ENCODE measurements at places on chromosomes 6 and 20.

GRCh38 chr20:58268936-58269619 is 40.4 kb upstream of the RAB22A start:
- no peak for DNase-seq

GRCh38 chr6:36598326-36598725 is 4.2 kb downstream of the SRSF3 start:
- DNase-seq = no peak

GRCh38 chr6:21164768-21165326 is 428.7 kb upstream of the SOX4 start:
- no peak for DNase-seq

- no peak for DNase-seq
Observed at GRCh38 chr6:79895382-79896074, 51.8 kb downstream of the ELOVL4 start.

GRCh38 chr20:41137614-41138474 is 501 bp downstream of the PLCG1 start:
- no peak for DNase-seq

DNA sequence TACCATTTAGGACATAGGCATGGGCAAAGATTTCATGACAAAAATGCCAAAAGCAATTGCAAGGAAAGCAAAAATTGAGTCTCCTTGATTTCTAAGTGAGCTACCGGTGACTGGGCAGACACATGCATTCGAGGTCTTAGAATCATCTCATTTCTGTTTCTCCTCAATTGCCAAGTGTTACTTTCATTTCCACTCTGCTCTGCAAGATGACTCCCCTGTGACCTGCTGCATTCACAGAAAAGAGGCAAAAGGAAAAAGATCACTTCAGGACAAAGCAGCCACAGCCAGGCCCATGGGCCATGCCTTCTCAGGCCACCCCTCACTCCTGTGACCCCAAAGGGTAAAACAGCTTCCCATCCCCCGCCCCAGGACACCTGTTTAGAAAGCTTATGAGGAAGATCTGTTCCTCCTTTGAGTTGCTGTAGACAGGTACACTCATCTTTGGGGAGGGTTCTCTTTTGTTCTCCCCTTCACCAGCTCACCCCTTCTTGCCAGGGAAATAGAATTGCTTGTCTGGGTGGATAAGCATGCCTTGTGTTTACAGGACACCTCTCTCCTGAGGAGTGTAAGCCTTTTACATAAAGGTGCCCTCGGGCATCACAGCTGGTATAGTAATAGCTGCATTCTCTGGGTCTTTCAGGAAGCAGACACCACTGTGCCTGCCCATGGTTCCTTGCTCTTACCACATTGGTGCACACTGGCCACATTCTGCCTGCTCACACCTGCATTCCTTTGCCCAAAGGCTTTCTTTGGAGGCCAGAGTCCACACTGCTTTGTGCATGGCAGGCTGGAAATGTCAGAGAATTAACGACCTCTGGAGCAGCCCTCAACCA is 105.0 kb downstream of the SLC24A3 start:
- no peak for DNase-seq
